GM04503 (cell line): ENCODE measurements at places on chromosomes 7 and 10.

GRCh38 chr10:93680412-93681047 lies 21.9 kb downstream of the FRA10AC1 start:
- no peak for DNase-seq

- DNase-seq, result no peak
Measured at GRCh38 chr7:139808427-139808826, 20.6 kb upstream of the TBXAS1 start.

GRCh38 chr7:134374291-134374690 lies 57.6 kb upstream of the SLC35B4 start:
- DNase-seq, result no peak

DNA sequence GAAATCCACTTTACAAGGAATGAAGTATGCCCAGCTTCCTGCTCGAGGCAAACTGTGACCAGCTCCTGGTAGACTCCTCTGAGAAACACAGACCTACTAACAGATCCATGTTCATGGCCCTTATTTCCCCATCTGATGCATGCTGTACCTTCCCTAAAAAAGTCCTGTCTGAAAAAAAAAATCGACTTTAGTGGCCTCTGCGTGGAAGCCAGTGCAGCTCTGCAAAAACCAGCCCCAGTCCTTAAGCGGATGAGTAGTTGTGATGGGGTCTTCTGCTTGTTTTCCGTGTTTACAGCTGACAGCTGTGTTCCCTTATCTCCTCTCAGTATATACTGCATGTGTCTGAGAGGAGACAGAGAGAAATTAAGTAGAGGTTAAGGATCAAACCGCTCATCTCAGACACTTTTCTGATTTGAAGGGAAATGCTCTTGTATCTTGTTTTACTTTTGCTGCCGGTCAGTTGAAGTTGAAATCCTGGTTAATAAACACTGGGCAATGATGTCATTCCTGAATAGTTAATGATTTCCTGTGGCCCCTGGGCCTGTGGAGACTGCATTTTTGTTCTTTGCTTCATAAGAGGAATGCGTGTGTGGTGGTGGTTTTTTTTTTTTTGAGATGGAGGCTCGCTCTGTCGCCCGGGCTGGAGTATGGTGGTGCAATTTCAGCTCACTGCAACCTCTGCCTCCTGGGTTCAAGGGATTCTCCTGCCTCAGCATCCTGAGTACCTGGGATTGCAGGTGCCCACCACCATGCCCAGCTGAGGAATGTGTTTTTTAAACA lies 67.6 kb downstream of the DOCK1 start:
- peak; percentile 71 for DNase-seq

GRCh38 chr10:27659786-27660185 lies 85.8 kb downstream of the MKX start:
- no peak for DNase-seq

DNA sequence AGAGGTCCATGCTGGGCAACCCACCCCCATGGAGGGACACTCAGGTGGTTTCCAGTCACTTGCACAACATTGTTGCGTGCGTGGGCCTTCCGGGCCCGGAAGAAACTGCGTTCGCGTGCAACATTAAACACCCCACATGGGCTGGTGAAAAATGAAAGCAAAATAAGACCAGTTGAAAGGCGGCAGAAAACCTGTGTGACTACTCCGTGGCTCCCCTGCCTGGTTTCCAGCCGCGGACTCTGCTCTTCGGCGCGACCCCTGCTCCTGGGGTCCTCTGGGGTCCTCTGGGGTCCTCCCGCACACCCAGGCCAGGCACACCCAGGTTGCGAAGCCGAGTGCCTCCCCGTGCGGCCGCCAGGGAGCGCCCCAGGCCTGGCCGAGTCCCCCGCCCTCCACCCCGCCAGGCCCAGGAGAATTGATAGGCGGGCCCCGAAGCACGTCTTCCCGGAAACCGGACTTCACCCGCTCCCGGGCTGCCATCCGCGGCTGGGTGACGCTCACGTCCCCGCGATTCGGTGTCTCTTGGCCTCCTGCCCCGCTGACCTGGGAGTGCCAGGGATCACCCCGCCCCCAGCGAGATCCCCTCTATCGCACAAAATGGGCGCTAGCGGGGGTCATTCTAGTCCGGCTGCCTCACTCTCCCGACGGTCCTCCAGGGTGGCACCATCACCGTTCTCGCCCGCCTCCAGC lies 1.9 kb upstream of the SH2D4B start:
- DNase-seq, result no peak

GRCh38 chr7:106619213-106619612 lies 41.7 kb downstream of the CCDC71L start:
- DNase-seq, result no peak

DNA sequence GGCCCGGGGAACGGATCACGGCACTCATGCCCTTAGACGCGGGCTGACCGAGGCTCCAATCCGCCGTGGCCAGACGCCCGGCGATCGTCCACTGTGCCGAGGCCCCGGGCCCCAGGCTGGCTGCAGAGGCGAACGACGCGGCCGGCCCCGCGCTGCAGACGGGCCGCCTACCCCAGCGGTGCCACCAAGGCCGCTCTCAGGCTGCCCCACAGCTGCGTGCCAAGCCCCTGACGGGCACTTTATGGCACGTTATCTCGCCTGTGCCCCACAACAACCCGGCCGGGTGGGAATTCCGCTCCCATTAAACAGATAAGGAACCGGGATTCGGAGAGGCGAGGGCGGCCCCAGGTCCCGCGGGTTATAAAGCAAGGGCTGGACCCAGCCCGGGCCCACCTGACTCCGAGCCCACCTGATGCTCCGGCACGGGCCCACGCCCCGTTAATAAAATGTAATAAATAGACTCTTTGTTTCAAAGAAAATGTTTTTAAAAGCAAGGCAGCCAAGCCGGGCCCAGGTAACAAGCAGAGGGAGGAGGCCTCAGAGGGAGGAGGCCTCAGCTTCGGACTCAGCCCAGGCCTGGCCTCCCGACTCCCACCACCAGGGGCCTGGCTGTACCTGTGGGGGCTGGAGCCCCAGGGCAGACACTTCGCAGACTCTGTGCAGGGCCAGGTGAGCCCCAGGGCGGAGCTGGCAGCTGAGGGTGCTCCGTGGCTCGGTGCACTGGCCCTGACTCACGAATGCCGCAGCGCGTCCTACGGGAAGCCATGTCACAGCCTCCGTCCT lies 79.7 kb downstream of the FOXL3 start:
- DNase-seq, result no peak

DNA sequence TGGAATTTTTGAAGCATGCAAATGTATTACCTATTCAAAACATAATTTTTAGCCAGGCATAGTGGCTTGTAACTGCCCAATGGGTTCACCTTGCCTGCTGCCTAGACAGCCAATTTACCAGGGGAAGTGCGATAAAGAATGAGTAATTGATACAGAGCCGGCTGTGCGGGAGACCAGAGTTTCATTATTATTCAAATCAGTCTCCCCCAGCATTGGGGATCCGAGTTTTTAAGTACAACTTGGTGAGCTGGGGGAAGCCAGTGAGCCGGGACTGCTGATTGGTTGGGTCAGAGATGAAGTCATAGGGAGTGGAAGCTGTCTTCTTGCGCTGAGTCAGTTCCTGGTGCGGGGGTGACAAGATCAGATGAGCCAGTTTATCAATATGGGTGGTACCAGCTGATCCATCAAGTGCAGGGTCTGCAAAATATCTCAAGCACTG lies 29.1 kb upstream of the NRBF2 start:
- no peak for DNase-seq

- DNase-seq, result no peak
Measured at GRCh38 chr7:123485187-123485586, 49.2 kb downstream of the IQUB start.
